Pulmonary artery endothelial cell (primary cell): ENCODE measurements at places on chromosomes 11 and 22.

DNA sequence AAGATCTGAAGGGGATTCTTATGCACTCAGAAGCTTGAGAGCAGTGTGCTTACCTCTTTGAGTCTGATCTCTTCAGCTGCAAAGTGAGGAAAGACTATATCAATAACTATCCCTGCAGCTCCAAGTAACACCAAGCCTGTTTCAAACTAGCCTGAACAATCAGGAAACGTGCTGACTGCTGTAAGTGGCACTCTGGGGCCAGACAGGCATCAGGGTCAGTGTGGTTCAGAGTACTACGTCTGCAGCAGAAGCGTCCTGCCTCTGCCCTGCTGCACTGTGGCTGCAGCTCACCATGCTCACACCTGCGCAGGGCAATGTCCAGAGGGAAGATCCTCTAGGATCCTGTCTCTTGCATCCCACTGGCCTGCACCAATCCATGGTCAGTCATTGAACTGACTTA, 25.5 kb upstream of the LINC01488 start:
- DNase-seq: no peak

GRCh38 chr11:125554038-125554437, 15.2 kb upstream of the EI24 start:
- DNase-seq: no peak

- DNase-seq: no peak
These were observed 99.9 kb downstream of the MED15 start for GRCh38 chr22:20607157-20607907.

GRCh38 chr11:22477312-22477711, 139.1 kb downstream of the SLC17A6 start:
- DNase-seq: no peak

DNA sequence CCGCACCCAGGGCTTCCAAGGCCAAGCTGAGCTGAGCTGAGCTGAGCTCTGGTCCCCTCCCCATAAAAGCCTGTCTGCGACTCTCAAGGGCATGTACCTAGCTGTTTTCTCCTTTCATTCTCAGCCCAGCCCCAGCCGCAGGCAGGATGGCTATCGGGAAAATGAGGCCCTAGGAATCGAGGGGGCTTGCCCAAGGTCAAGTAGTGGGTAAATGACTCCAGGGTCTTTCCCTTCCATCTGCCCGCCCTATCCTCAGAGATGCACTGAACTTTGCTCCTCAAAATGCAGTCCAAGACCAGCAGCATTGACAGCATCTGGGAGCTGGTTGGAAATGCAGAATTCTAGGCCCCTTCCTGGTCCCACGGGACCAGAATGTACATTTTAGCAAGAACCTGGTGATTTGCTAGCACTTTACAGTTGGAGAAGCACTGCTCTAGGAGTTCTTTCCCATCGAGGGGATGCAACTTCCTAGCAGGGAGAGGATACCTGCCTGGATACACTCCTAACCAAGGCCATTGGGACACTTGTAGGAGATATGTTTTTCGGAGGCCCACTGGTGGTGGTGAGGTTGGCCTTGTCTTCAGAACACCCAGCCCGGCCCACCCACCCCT, 43.2 kb upstream of the ACCSL start:
- no peak for DNase-seq

- DNase-seq: no peak
These were observed 2.8 kb downstream of the CHADL start for GRCh38 chr22:41237707-41238569.

DNA sequence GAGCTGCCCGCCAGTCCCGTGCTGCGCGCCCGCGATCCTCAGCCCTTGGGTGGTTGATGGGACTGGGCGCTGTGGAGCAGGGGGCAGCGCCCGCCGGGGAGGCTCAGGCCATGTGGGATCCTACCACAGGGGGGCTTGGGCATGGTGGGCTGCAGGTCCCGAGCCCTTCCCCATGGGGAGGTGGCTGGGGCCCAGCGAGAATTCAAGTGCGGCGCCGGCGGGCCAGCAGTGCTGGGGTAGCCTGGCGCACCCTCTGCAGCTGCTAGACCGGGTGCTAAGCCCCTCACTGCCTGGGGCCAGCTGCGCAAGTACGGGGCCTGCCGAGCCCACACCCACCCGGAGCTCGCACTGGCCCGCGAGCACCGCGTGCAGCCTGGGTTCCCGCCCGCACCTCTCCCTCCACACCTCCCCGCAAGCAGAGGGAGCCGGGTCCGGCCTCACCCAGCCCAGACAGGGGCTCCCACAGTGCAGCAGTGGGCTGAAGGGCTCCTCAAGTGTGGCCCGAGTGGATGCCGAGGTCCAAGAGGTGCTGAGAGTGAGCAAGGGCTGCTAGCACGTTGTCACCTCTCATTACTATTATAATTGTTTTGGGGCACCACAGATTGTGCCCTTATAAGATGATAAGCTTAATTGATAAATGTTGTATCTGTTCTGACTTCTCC, 333.2 kb downstream of the CASP12 start:
- DNase-seq: no peak

DNA sequence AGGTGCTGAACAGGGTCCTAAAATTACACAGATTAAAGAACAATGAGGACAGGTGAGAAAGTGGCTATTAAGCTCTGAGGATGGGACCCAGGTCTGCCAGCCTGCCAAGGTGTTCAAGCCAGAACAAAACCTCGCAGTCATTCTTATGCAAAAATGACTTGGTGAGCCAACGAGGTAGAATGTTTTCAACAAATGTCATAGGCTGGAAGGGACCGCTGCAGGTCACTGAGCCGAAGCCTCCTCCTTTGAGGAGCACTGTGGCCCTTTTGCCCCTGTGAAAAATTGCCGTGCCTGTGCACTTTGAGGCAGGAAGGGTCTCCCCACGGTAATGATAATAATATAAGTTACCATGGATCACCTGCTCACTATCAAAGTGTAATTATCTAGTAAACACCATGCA, 216.2 kb downstream of the DSCAML1 start:
- DNase-seq: no peak

GRCh38 chr11:115334932-115335788, 169.1 kb downstream of the CADM1 start:
- DNase-seq: no peak

DNA sequence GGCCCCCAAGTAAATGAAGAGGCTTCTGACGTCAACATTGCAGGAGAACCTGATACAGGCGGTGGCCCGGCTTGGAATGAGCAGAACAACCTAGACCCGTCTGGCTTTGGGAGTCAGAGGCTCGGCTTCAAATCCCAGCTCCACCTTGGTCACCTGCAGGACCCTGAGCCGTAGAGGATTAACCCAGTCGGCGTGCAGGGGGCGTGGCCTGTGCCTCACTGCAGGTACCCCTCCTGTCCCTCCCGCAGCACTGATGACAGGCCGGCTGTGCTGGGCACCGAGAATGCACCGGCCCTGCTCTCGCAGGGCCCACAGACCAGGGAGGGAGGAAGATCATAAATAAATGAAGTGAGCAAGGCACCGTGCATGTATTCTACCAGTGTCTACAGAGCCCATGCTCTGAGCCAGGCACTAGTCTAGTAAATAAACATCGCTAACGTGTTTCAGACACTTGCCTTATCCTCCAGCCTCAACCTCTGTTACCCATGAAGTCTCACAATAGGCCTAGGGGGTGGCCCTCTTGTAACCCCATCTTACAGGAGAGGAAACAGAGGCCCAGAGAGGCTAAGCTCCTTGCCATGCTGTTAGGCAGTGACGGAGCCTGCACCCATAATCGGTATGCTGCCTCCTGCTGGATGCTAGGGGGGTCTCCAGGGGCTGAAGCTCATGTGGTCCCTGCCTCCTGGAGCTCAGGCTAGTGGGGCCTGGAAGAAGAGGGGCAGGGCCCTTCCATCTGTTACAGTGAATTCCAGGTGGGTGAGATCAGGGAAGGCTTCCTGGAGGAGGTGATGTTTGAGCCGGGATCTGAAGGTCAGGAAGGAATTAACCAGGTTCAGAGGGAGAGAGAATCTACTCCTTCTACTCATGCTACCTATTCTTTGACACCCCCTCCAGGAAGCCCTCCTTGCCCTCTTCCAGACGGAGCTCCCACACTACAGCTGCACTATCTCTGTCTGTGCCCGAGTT, 53.4 kb downstream of the RTL6 start:
- DNase-seq: no peak

- DNase-seq: no peak
These were observed 74.9 kb downstream of the MORC2 start for GRCh38 chr22:30893434-30894370.

DNA sequence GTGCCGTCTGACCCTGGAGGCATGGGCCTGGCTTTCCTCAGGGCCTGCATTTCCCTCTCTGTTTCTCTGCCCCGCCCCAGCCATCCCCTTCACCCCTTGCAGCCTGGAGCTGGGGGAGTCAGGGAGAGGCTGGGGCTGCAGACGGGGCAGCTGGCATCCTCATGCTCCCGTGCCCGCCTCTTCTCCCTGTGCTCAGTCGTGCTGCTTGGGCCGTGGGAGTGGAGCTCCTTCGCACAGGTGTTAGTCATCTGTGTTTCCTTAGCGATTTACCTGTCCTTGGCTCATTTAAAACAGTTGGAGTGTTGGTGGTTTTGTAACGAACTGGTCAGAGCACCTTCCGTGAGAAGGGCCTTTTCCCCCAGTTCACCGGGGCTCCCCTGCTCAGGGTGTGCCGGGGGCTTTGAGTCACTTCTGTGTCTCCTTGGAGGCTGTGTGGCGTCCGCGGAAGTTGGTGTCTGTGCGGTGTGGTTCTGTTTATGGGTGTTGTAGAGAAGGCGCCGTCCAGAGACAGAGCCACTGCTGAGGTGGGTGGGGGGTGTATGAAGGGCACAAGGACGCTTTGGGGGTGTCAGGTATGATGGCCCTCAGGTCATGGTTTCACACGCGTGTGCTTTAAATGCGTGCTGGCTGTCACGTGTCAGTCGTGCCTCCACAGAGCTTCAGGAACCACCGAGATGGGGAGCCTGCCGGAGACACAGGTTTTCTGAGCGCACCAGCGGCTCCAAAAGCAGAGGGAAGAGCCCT, 19.5 kb downstream of the BRSK2 start:
- DNase-seq: no peak

DNA sequence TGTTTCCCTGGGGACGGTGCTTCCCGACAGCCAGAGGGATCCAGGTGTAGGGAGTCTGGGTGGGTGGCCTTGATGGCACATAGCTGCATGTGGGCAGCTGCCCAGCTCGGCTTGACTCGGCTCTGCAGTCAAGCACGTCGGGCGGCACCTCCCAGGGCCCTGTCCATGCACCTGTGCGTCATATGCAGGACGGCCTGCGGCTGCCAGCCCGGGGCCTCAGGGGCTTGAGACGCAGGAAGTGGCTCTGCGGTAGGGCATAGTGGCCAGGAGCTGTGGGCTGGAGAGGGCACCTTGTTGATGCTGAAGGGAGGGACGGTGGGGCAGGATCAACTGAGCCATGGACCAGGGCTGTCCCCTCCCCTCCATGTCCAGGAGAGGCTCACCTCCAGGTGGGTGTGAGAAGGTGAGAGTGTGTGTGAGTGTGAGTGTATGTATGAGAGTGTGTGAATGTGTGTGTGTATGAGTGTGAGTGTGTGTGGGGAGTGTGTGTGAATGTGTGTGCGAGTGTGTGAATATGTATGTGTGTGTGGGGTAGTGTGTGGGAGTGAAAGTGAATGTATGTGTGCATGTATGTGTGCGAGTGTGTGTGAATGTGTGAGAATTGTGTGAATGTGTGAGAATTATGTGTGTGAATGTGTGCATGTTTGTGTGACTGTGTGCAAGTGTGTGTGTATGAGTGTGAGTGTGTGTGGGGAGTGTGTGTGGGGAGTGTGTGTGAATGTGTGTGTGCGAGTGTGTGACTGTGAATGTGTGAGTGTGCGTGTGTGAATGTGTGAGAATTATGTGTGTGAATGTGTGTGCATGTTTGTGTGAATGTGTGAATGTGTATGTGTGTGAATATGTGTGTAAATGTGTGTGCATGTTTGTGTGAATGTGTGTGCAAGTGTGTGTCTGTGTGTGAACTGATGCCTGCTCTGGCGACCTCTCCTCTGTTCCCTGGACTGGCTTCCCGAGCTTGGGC, 5.7 kb upstream of the SUN2 start:
- no peak for DNase-seq

DNA sequence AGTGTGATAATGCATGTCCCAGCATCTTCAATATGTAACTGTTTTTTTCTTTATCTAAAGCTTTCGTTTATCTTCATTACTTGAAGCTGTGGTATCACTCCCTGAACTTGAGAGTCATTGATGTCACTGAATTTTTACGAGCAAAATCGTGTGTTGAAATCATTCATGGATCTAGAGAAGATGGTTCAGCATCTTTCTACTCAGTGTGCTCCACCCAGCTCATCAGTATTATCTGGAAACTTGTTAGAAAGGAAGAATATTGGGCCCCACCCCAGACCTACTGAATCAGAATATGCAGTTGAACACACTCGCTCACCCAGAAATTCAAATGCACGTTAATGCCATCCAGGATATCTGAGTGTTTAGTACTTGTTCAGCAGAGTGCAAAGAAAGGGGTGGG, 8.3 kb downstream of the CDON start:
- no peak for DNase-seq

DNA sequence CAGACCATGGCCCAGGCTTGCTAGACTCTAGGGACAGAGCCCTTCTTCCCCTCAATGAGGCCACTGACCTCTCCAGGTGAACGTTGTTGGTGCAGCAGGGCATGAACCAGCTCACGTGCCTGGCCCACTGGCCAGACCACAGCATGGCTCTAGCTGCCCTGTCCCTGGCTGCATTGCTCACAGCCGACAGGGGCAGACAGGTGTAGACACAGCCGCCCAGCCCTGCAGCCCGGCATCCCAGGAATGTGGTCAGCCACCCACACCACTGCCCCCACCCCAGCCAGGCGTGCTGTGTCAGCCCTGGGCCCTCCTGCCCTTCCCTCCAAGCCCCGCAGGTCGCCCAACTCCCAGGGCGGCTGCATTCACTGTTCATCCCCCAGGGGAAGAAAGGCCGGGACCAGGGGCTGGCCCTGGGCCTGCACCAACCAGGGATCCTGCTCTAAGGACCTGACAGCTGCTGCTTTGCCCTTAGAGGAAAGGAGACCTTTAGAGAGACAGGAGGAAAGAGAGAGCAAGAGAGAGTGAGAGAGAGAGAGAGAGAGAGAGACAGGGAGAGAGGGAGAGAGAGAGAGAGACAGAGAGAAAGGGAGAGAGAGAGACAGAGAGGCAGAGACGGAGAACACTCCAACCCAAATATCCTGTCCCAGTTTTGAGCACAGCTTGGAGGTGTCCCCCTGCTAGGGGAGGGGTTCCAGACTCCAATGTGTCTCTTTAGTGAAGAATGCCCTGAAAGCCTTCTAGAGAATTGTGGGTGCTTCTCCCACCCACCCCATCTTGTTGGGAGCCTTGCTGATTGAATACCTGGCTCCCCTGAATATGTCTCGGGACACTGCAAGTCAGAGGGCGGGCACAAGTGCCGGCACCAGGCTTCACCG, 44.2 kb upstream of the LINC01488 start:
- no peak for DNase-seq

GRCh38 chr11:76244316-76244851, 38.1 kb upstream of the WNT11 start:
- DNase-seq: no peak
